ENCODE measurements at places on chromosomes 2 and 18.

DNA sequence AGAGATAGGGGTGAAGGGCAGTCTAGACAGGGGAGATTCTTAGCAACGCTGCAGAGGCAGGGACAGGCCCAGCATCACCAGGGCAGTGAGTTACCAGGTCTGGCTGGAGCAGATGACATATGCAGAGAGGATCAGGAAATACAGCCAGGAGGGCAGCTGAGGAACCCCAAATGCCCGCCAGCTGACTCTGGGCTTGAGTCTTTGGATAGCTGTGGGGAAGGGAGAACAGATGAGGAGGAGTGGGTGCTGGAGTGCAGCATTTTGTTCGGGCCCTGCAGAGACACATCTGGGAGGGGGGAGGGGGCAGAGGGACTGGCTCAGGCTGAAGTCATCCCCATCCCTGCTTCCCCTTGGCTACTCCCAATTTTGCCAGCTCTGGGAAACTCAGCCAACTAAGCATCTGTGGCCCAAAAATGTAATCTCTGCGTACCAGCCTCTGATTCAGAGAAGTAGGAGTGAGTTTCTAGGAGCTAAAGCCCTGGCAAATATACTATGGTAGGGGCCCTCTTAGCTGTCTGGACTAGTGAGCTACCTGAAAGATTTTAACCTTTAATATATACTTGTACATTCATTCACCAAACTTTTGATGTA is 214.5 kb downstream of the ZBTB7C start:
- peak; percentile 1 for DNase-seq

DNA sequence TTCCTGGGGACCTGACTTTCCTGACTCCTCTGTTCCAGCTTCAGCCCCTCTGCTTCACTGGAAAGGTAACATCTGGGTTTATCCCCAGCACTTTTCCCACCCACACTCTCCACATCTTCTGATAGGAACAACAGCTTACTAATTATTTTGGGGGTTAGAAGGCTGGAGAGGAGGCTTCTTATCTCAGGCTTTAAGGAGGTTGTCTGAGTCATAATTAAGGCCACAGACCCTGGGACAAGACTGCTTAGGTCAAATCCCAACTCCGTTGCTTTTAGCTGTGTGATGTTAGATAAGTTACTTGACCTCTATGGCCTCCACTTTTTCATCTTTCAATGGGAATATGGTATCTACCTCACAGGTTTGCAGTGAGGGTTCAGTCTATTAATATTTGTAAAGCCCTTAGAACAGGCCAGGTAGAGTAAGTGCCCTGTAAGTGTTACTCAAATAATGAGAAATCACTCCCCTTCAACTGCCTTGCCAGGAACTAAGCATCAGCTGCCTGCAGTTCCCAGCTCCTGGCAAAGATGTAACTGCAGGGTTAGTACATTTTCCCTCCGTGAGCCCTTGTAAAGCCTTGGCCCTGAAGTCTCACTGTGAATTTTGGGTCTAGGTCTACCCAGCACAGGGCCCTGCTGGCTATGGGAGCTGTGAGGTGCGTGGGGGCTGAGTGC is 123.6 kb downstream of the MTX2 start:
- DNase-seq = no peak

- peak; percentile 62 for DNase-seq
These were observed 55.5 kb downstream of the PIGN start for GRCh38 chr18:62131301-62131909.

- peak; percentile 66 for DNase-seq
These were observed 781.3 kb upstream of the NRXN1 start for GRCh38 chr2:51813247-51813646.

- DNase-seq = no peak
These were observed 686.8 kb upstream of the PIK3C3 start for GRCh38 chr18:41268271-41268670.

DNA sequence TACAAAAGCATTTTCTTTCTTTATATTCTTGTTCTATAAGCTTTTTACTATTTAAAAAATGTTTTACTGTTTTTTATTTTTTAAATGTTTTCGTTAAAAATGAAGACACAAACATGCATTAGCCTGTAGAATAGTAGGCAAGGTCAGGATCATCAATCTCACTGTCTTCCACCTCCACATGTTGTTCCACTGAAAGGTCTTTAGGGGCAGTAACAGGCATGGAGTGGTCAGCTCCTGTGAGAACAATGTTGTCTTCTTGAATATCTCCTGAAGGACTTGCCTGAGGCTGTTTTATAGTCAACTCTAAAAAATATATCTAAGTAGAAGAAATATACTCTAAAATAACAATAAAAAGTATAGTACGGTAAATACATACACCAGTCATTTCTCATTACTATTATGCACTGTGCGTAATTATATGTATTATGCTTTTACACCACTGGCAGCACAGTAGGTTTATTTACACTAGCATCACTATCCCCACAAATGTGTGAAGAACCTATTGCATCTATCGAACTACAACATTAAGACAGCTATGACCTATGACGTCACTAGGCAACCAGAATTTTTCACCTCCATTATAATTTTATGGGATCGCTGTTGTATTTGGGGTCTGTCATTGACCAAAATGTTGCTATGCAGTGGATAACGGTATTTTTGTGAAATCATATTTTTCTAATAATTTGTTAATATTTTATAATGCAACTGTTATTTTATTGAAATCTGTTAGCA is 764.3 kb downstream of the METTL4 start:
- no peak for DNase-seq

DNA sequence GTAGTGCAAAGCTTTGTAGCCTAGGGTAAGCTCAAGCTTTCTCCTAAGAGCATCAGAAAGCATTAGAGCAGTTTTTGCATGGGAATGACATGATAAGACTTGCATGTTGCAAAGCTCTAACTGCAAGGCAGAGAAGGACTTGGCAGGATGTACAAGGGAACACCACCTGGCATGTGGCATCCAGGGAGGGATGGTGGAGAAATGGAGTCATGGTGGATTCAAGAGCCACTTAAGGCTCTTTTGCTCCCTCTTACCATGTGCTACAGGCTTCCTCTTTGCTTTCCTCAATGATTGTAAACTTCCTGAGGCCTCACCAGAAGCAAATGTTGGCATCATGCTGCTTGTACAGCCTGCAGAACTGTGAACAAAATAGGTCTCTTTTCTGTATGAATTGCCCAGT is 266.0 kb downstream of the GLI2 start:
- no peak for DNase-seq

DNA sequence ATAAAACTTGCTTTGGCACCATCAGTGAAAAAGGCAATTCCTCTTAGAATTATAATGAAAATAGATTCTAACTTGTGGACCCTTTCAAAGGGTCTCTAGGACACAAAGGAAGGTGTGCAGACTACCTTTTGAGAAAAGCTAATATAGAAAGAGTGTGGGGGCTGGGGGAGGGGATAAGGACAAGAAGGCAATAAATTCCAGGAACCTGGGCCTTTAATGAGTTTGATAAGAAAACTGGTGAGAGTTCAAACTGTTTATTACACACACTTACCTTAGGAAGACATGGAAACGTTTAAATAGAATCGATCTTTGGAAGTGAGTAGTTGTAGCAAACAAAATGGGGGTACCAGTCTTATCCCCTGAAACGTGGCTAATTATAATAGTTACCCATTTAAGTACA is 39.6 kb upstream of the PGAP1 start:
- DNase-seq = no peak

DNA sequence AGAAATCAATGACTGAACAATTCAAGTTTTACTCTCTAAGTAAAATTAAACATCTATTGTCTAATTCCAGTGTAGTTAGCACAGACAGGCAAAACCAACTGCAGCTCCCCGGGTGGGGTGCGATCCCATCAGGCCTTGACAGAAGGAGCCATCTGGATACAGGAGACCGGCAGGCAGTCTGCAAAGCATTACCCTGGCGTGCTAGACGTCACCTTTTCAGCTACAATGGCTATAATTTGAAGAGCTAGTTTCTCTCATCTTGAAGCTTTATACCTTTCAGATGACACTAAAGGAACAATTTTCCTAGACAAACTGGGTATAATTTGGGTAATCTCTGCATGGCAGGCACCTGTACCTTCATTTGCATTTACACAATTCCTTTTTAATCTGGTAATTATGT is 761.5 kb upstream of the SOX11 start:
- DNase-seq = no peak

GRCh38 chr18:32086881-32087280 is 4.8 kb upstream of the RNF138 start:
- DNase-seq = peak; percentile 39

DNA sequence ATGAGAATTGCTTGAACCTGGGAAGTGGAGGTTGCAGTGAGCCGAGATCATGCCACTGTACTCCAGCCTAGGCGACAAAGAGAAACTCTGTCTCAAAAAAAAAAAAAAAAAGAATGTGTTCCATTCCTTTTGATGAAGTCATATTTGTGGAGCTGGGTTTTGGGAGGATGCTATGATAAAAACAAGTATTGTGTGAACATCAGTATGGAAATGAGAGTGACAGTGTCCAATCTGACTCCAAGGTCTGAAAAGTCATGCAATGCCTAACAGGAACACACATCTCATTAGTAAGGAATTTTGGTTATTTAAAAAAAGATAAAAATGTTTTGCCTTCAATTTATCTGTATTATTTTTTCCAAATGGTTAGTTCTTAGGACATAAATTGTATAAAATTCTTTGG is 11.8 kb downstream of the GCFC2 start:
- no peak for DNase-seq

- DNase-seq = peak; percentile 87
These were observed 577 bp upstream of the TANC1 start for GRCh38 chr2:158967731-158968395.

GRCh38 chr2:191598296-191598695 is 79.6 kb upstream of the NABP1 start:
- DNase-seq = no peak

DNA sequence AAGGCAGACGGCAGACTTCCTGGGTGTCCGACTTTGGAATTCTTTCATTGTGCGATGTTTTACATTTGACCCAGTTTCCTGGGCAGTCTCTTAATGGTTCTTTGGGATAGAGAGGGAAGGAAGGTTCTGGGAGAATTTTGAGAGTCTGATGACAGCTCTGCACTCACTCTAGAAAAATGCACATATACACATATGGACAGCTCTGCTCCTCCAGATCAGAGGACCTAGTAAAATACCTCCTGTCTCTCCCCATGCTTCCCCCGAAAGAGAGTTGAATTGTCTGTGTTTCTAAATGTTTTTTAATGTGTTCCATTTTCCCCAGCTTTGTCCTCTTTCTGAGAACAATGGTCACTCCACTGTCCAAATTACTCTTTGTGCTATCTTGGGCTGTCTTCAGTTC is 102.0 kb upstream of the CXCR4 start:
- DNase-seq = peak; percentile 4

DNA sequence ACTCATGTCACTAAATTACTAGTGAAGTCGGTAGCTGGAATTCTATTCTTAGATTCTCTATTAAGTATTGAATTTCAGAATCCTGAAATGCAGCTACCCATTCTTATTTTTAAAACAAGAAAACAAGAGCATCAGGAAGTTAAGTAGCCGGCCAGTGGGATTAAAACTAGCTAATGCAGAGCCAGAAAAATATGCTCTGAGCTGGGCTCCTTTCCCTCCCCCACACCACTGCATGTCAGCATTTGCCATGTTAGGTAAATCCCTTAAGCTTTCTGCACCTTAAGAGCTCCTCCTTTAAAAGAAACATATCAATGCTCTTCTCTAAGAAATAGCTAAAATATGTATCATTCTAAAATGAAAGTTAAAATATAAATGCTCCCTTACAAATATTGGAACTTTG is 72.2 kb upstream of the MFF start:
- DNase-seq = no peak

GRCh38 chr2:19552270-19552669 is 193.8 kb upstream of the OSR1 start:
- DNase-seq = no peak

GRCh38 chr2:100272841-100273329 is 49.4 kb downstream of the LONRF2 start:
- no peak for DNase-seq

DNA sequence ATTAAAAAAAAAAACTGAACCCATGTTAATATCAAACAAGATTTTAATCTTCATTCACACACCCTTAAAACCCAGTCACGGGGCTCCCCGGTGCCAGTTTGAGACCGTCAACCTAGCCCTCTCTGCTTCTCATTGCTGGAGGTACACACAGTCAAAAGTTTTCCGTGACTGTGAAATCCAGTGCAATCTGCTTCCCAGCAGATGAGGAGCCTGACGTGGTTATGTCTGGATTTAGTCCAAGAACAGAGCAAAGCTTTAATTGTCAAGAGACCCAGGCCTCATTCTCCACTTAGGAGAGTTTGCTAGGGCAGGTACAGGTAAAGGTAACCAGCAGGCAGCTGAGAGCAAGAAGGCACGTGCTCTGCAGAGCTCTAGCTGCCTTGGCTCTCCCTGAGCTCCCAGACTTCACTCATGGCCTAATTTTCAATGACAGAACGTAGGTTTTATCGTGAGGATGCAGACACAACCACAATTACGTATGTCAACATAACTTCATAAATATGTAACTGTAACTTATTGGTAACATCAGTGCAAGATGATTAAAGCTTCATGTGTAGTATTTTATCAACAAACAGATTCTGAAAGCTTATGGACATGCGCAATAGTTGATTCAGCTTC is 56.3 kb downstream of the SLC16A14 start:
- peak; percentile 50 for DNase-seq

DNA sequence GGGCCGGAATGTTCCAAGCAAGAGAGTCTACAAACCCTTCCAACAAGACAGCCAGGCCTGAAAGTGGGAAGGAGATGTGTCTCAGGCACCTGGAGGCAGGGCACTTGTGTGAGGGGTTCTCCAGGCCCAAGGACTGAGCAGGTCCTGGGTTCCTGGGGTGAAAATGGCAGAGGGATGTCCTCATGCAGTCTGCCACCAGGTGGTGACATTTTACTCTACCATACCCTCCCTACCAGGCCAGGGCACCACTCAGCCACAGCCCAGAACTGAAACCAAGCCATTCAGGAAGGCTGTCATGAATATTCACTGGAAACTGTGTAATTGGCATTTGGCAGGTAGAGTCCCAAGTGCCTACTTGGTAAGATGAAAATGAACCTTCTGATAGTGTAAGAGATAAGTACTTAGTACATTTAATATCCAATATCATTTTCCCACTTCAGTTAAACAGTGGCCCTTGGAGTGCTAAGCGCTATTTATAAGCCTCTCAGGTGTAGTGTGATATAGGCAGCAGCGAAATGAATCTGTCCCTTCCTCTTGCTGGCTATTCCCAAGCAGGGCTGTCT is 185.1 kb downstream of the MYO5B start:
- DNase-seq = peak; percentile 5

DNA sequence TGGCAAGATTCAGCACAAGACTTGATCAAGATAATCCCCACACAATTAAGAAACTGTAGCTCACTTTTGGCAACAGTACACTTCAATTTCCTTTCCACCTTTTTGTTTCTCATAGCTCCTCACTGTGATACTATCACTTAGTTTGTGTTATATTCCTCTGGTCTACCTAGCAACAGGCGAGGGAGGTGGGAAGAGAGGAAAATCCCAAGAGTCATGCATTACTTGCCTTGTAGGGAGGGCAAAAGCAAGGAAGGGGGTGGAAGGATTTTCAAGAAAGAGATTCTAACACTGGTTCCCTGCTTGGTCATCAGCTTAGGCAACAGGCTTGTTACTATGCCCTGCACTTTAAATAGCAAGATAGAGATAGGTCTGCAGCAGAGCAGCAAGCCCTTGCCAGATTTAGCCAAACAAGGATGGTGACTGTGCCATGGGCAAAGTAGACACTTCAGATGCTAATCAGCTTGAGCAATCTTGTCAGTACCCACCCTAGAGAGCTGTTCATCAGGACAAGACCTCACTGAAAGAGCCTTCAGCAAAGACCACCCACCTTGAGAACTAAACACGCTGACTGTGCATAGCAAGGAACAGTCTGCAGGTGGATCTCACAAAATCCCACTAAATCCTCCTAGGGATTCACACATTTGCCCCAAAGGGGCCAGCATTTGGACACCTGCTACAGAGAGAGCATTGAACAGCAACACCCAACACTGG is 134.6 kb downstream of the MBD2 start:
- DNase-seq = no peak

Measured in fibroblast of skin of abdomen (primary cell).